ENCODE measurements at places on chromosomes 7 and 10.

DNA sequence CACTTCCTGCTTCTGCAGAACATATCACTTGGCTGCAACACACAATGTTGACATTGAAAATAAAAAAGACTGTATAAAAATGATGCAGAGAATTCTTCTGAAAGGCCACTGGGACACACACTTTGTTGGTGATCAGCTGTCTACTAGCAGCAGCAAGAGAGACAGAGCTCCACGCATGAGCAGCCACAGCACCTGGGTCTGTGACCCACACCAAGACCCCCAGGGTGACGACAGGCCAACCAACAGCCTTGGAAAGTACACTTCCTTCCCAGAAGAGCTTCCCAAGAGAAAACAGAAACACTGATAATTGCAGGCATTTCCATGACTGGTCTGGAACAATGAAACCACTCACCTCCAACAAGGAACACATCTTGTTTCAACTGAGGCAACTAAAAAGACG is 239.0 kb downstream of the DIP2C start:
- DNase-seq = no peak

DNA sequence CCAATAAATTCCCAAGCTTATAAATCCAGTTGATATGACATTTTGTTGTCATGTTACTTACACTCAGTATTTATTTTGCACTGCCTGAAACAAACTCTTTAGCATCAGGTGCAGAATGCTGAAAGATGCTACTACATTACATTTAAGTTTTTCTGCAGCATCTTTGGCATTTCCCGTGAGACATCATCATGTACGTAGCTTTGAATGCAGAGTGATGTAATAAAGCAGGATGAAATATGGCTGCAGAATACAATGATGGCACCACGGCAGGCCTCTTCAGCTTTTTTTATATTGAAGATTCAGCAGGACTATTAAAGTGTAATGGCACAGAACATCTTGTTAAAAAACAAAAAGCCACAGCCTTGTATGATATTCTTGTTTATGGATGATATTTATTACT is 531.8 kb downstream of the NXPH1 start:
- no peak for DNase-seq

DNA sequence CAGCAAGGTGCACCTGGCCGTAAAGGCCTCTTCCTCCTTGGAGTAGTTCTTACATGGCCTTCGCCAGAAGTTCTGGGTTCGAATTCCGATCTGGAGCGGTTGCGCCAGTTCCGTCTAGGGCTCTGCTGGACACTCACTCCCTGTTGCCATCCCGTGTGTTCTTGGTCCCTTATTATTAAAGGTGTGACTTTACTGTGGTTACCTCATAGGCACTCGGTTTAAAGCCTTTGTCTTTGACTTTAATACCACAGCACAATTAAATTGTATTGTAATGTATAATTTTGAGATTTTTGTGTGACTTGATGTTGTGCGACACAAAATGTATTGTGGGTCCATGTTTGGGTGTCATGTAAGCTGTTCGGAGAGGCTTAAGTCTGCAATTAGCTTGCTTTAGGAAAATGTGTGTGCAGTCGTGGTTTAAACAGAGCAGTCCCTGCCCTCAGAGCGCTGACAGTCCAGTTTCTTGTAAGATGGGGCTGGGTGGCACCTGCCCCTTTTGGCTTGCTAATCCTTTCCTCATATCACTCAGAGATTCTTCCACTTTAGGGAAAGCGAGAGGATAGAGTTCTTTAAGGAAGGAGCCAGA is 919 bp downstream of the INPP5F start:
- no peak for DNase-seq

- DNase-seq = no peak
Measured at GRCh38 chr10:120387326-120387725, 69.7 kb upstream of the PLPP4 start.

DNA sequence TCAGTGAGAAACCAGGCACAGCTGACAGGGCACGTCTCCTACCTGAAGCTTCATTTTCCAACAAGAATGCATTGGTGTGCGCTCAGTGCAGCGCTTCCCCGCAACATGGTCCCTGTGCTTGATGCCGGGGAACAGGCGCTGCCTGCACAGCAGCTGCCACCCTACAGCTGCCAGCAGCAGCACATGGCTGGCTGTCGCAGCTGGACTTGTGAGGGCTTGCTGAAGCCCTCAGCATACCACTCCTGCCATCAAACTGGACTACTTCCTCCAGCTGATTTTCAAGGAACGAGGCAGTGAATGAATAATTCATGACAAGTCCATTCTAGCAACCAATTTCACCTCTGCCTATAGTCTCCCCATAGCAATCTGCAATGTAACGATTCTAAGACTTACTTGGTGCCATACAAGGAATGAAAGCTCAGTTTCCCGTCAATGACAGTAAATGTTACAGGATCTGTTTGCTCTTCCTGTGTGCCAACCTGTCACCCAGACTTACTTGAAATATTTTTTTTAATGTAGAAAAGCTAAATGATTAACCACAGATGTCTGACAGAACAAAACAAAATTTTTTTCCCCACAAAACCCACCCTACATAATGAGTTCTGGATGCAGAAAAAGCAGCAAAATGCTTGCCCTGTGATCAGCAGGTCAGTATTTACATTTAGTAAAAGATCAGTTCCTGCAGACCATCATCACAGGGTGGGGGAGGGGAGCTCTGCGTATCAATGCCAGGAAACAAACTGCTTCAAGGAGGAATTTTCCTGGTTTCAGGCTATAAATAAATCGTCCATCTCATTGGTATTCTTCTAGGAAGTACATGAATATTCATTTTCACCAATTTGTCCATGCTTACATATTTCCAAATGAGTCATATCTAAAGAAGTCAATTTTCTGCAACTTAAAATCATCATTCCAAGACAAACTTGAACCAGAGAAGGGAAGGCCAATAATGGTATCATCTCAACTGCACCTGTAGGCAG is 140.6 kb downstream of the ALOX5 start:
- DNase-seq = no peak

DNA sequence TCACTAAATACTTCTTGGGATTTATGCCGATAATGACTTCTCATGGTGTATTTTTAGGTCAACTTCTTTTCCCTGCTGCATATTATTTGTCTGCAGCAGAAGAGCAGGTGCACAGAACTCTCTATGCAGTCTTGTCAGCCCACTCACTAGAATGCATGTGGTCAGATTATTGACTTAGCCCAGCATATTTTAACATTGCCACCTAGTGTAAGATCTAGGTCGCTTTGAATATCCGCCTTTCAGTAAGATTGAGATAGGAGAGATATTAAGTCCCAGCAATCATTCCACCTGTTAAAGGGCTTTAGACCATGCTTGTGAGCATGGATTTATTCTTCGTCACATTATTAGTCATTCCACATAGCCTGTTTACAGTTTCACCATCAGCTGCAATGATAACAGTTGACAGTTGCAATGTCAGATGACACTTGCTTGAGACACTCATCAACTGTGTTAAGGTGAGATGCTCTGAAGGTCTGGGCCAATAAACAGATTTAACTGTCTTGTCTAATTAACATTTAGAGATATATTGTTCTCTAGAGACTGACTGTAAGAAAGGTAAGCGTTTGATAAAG is 491.7 kb downstream of the ARL4A start:
- DNase-seq = peak; percentile 49

GRCh38 chr7:69651101-69651590 is 52.9 kb downstream of the AUTS2 start:
- no peak for DNase-seq

Data from H4 (cell line).